Activated CD4-positive, alpha-beta T cell treated with anti-CD3 and anti-CD28 coated beads for 48 hours (primary cell): ENCODE measurements at places on chromosomes 2 and 18.

GRCh38 chr2:240930096-240930630, 24.0 kb downstream of the CROCC2 start:
- DNase-seq, result no peak

DNA sequence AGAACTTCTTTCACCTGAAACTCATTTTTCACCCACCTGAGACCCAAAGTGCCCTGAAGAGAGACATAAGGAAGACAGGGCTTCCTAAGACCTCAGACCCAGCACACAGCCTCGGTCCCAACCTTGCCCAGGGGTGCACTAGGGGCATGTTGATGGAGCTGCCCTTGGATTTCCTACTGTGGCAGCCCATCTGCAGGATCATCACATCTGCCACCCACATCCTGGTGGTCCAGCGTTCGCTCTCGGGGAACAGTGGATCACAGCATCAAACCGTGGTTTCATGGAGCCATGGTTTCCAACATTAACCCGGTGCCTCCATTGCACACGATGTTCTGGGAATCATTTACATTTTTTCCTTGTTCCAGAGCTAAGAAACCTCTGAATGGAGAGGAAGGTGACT, 186.4 kb downstream of the TFCP2L1 start:
- DNase-seq, result no peak

- no peak for DNase-seq
Observed at GRCh38 chr2:210188755-210189154, 17.5 kb upstream of the KANSL1L start.

- DNase-seq, result no peak
Observed at GRCh38 chr2:241188361-241189092, at the start of gene ANO7. Gene ANO7 (plus strand): TSS chr2:241188677. CDS start chr2:241190064, 1,387 bp downstream.

GRCh38 chr18:30623401-30624065, 419.0 kb downstream of the DSC3 start:
- DNase-seq, result no peak

DNA sequence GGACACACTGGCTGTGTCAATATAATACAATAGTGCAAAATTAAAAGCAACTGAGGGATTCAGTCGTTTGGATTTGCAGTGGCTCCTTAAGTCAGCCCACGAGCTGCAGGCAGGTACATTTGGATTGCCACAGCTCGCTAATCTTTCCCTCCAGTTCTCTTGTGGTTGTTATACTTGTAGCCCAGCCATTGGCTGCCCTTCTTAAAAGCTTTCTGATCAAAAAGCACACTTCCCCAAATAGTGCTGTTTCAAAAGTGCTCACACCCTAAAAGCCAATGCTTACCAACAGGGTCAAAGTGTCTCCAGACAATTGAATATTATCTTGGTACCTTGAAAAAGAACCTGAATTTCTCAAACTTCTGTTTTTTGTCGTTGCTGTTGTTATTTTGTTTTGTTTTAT, 404.7 kb upstream of the FAM98A start:
- DNase-seq, result no peak

- no peak for DNase-seq
Observed at GRCh38 chr2:222568865-222569264, 87.0 kb downstream of the FARSB start.

DNA sequence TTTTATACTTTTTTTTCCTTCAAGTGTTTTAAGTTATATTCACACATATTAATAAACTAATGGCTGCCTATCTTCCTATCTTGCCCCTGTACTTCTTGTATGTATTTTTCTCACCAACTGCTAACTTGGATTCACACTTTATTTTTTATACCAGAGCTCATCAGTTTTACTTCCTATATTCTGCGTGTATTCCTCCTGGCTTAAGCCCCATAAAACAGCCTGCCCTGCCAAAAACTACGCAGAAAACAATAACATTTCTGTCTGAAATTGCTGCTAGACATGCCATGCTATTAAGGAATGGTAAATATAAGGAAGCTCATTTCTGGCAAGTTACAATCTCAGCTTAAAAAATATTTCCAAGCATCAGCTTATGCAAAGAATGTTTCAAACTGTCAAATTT, 172.3 kb downstream of the UBE2E3 start:
- DNase-seq, result no peak

GRCh38 chr2:16487686-16488085, 177.9 kb downstream of the CYRIA start:
- no peak for DNase-seq
